ENCODE measurements at places on chromosomes 13 and 19. TPM values are rescaled to one million over a fixed set of nuclear protein-coding genes. Genes with fewer than 3 reads are reported as not detected.

- no peak overlapping the region for H3K4me3 ChIP-seq
- H3K27me3 ChIP-seq: no peaks in the 10 kb centered on the region
- no peaks in the 10 kb centered on the region for H3K4me1 ChIP-seq
- H3K27ac ChIP-seq: no peak overlapping the region
Observed at GRCh38 chr13:48320891-48321510, 17.4 kb downstream of the RB1 start.

GRCh38 chr19:47428177-47428894, 9.0 kb upstream of the MEIS3 start:
- DNase-seq: peak; percentile 97
- H3K4me3 ChIP-seq: no peak overlapping the region
- H3K4me1 ChIP-seq: peaks cover under 1% of the 10 kb centered on the region
- no peaks in the 10 kb centered on the region for H3K36me3 ChIP-seq
- no peak overlapping the region for H3K27ac ChIP-seq

- no peaks in the 10 kb centered on the region for H3K36me3 ChIP-seq
- no peak for DNase-seq
Observed at GRCh38 chr13:38826182-38826813, 139.4 kb downstream of the FREM2 start.

DNA sequence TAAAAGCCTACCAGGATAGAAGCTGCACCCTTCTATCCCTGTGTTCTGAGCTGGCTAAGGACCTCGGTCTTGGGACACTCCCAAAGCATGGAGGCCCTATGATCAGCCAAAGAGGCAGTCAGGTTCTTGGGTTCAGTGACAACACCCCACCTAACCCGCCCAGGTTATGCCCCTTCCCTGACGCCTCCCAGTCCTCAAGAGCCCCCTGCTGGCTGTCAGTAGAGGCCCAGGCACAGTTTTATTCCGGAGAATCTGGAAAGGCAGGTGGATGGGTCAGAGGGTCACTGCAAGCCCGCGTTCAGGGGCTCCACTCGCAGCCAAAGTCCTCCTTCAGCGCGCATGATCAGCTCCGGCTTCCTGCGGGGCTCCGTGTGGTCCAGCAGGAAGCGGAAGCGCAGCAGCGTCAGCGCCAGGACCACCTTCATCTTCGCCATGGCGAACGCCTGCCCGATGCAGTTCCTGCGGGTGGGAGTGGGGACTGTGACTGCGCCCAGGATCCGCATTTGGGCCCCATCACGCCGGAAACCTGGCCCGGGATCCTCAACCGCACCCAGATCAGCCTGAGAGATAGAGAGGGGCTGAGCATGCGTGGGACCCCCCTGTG, 22.3 kb downstream of the OR10H3 start:
- H3K27ac ChIP-seq: no peak overlapping the region
- H3K36me3 ChIP-seq: peaks cover 3% of the 10 kb centered on the region
- DNase-seq: peak; percentile 34
- peaks cover 47% of the 10 kb centered on the region for H3K27me3 ChIP-seq
- H3K4me1 ChIP-seq: peaks cover 7% of the 10 kb centered on the region
- peak overlapping the region; percentile 58 for H3K4me3 ChIP-seq

GRCh38 chr19:38700350-38700901, 43.8 kb downstream of the CAPN12 start:
- no peaks in the 10 kb centered on the region for H3K27me3 ChIP-seq
- no peak for DNase-seq
- H3K27ac ChIP-seq: no peak overlapping the region
- H3K36me3 ChIP-seq: peaks cover 100% of the 10 kb centered on the region
- peaks cover 74% of the 10 kb centered on the region for H3K4me1 ChIP-seq

DNA sequence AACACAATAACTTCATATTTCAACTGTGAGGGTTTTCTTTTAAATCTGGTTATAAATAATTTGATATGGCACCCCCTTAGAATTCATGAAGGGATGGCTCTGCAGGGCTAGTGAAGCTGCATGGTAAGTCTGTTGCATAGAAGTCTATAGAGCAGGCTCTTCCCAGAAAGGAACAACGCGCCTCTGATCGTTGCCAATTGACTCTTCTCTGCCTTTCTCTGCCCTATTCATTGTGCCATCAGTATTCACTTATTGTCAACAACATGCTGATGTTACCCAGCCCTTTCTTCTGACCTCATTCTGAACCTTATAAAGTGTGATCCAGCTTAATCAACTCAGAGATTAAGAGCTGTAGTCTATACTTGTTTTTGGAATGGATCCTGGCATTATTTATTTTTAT, 16.3 kb upstream of the DCT start:
- no peak overlapping the region for H3K27ac ChIP-seq
- H3K4me1 ChIP-seq: no peaks in the 10 kb centered on the region
- no peak overlapping the region for H3K4me3 ChIP-seq
- DNase-seq: no peak

- no peak for DNase-seq
- no peaks in the 10 kb centered on the region for H3K36me3 ChIP-seq
- H3K27ac ChIP-seq: no peak overlapping the region
Observed at GRCh38 chr13:60491531-60491930, 94.5 kb downstream of the TDRD3 start.

The LYL1 gene
- total RNA-seq: not detected

The BSG gene
- 394 TPM for total RNA-seq

The ZNF730 gene
- total RNA-seq: not detected

The LSR gene
- 494 TPM for total RNA-seq

The STARD13 gene
- 11.3 TPM for total RNA-seq

The TRAPPC6A gene
- total RNA-seq: 57.0 TPM
